Neuronal stem cell (in vitro differentiated cells): ENCODE measurements at places on chromosomes 7 and 10.

GRCh38 chr7:75740846-75741497, 2.2 kb upstream of the HIP1 start:
- no peak for DNase-seq

DNA sequence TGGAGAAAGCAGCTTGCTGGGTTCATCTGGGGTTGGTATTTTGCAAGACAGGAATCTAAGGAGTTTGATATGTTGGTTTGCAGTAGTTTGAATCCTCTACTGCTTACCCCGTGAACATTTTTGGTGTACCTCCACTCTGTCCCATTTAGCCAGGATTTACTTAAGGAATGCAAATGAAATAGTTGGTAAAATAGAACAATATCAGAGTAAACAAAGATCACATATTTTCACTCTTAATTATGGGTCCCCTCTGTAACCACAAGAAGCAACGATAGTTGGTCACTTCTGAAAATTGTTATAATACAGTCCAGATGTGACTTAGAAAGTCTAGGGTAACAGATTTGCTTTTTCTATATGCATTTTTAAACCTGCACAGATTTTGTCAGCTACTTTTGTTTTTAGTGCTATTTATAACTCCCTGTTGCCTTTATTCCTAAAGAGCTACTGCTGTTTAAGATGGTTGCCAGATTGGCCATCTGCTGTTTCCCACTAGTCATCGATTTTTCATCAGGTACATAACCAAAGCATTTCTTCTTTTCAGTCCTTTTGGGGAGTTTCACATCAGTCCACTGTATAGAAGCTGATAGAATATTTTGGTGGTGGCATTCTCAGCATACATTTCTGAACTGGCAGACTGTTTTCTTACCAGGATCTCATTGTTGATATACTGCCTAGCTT, 37.6 kb downstream of the MAPK8 start:
- DNase-seq, result no peak

DNA sequence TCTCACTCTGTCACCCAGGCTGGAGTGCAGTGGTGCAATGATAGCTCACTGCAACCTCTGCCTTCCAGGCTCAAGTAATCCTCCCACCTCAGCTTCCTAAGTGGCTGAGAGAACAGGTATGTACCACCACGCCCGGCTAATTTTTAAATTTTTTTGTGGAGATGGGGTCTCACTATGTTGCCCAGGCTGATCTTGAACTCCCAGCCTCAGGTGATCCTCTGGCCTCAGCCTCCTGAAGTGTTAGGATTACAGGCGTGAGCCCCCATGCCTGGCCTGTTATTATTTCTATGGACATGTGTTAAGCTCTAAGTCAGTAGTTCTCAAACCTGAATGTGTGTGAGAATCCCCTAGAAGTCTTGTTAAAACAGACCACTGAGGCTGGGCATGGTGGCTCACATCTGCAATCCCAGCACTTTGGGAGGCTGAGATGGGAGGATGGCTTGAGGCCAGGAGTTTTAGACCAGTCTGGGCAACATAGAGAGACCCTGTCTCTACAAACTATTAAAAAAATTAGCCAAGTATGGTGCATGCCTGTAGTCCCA, 24.5 kb downstream of the TMEM270 start:
- DNase-seq, result no peak

- DNase-seq, result no peak
Observed at GRCh38 chr10:36388166-36388565, 737.2 kb upstream of the ANKRD30A start.

DNA sequence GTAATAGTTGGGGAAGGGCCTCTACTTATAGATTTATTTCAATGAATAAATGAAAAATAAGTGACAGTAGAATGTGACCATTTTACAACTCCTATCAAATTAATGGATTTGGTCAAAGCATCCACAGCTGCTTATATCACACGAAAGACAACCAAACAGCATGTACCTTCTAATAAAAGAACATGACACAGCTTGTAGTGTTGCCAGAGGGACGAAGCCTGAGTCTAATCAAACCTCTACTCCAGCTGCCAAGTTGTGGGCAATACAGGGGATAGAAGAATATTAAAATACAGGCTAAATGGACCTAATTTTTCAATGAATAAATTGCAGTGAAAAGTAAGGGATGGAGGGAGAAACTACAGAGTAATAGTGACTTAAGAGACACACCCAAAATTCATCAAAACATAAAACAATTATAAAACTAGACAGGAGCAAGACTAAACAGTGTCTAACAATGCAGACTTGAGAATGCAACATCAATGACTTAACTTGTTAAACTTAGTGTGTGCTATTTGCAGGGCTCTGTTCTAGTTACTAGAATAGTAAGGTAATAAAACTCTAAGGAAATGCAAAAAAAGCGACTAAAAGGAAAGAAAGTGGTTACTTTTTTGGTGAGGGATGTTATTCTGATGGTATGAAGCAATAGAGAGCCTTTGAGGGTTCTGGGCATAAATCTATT, 853.8 kb downstream of the GRM8 start:
- no peak for DNase-seq

DNA sequence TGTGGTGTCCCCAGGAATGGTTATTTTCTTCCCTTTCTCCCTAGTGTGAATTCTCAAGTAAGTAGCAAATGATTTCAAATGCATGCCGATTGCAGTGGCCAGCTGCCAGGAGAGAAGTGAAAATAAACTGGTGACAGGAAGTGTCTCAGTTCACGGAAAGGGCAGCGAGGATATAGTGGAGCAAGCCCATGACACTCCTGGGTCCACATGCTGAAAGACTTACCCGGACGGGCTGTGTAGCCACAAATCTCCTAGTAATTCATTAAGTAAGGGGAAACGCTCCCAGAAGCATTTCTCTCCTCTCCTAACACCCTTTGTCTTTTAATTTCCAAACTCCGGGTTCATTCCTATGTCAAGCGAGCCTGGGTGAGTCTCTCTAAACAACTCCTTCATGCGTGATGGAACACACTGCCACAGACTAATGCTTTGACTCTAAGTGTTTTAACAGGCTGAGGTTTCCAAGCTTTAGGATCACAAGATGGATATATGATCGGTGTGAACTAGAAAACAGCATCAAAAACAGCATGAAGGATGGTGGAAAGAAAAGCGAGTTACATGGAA, 125.6 kb downstream of the CYP26A1 start:
- DNase-seq, result no peak

DNA sequence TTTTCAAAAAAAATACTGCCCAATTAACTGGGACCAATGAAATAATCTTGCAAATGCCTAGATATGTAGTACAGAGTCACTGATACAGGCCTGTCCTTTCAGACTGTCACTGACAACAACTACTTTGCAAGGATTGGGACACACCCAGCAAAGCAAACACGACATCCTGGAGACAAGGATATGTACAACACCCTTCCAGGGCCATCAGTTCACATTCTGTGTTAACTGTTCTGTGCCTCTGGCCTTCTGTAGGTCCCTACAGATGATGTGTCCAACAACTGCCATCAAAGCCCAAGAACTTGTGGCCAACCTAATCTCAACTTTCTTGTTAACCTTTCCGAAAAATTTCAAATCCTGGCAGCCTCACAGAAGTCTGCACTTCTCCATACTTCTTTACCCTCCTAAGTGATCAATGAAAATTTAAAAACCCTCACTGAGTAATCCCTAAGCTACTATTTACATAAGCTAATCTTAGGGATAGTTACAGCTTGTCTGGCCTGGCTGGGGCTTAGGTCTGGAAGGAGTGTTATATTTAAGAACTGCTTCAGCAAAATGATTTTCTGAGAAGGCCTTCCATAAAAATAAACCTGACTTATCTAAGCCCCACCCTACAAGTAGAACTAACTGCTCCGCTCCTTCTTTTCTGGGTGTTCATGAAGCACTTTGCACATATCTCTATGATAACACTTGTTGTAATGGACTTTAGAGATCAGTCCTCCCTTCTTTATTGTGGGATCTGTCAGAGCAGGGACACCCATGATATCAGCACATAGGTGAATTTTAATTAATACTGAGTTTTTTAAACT, 21.0 kb downstream of the COBL start:
- DNase-seq, result no peak

- no peak for DNase-seq
Observed at GRCh38 chr7:115004121-115004520, 82.2 kb downstream of the MDFIC start.

DNA sequence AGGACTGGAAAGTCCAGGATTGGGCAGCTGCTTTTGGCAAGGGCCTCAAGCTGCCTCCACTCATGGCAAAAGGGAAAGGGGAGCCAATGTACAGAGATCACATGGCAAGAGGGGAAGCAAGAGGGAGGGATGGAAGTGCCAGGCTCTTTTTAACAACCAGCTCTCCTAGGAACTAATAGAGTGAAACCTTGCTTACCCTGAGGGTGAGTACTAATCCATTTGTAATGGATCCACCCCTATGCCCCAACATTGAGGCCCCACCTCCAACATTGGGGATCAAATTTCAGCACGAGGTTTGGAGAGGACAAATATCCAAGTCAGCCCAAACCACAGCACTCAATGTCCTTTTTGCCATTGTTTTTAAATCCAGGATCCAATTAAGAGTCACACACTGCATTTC, 12.5 kb downstream of the HABP2 start:
- DNase-seq, result no peak

DNA sequence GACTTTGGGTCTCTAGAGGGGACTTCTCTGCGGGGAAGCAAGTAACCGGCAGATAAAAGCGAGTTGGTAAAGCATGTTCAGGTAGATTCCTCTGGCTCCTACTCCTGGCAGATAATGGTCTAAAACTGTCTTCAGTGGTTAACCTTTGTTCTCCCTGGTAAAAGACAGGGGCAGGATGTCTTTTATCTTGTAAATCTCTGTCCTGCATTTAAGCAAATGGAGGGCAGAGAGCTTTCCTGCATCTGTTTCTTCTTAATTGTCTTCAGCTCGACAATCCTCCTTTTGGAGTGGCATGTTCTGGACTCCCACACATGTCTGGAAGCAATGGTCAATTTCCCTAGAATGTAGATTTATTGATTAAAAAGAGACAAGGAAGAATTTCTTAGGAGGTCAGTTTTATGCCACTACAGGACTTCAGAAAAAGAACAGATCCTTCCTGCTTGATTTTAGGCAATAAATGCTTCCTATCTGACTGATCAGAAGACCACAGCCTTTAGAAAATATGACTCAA, 16.6 kb downstream of the C7orf33 start:
- no peak for DNase-seq

DNA sequence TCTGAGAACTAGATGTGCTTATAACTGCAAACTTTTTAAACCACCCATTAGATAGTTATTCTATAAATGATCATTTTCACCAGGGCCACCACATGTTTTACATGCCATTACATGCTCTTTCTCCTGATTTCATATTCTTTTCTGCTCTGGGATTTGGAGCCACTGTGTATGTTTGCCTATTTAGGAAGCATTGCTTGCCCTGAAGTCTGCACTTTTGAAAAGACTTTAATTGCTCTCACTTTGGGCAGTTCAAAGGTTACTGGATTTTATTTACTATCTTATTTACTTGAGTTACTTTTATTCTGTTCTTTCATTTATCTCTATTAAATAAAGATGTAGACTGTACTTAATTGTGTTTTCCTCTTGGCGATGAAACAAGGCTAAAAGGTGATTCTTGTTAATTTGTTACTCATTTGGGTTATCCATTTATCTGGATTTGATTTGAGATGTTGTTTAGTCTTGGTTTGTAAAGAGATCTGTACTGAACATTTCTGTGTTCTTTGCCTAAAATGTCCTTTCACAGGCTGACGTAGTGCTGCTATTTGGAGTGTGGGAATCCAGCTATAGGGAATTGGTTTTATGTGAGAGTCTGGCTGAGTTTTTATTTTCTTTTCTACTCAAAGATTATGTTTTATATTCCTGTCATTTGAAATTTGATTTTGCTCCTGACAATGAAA, 88.8 kb downstream of the SUGCT start:
- no peak for DNase-seq

DNA sequence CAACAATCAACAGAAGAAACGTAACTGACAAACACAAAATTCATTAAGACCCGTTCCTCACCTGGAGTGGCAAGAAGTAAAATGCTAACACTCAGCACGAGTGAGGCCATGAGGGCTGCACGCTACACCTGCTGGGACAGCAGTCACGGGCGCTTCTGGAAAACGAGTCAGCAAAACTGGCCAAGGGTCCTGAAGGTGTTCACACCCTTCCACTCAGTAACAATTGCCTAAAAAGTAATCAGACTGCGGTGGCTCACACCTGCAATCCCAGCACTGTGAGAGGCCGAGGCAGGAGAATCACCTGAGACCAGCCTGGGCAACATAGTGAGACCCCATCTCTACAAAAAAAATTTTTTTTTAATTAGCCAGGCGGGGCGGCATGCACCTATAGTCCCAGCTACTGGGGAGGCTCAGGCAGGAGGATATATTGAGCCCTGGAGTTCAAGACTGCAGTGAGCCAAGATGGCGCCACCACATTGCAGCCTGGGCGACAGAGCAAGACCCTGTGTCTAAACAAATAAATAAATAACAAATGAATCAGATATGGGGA, 199.1 kb downstream of the MAD1L1 start:
- DNase-seq, result no peak

DNA sequence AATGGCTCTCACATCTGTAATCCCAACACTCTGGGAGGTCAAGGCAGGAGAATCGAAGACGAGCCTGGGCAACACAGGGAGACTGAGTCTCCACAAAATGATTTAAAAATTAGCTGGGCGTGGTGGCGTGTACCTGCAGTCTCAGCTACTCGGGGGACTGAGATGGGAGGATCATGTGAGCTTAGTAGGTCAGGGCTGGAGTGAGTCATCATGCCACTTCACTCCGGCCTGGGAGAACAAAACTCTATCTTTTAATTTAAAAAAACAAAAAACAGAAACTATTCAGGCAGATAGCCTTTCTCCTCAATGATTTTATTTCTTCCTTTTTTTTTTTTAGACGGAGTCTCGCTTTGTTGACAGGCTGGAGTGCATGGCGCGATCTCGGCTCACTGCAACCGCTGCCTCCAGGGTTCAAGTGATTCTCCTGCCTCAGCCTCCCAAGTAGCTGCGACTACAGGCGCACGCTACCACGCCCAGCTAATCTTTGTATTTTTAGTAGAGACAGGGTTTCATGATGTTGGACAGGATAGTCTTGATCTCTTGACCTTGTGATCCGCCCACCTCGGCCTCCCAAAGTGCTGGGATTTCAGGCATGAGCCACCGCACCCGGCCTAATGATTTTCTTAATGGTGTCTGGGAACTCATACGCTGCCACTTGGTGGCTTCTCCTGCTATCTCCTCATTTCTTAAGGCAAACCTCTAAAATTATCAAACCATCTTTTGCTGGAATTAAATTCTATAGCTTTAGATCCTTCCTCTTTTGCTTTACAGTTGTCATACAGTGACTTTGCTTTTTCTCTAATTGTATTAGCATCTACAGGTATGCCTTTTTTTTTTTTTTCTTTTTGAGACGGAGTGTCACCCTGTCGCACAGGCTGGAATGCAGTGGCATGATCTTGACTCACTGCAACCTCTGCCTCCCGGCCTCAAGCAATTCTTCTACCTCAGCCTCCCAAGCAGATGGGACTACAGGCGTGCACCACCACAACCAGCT, 22.9 kb downstream of the SRPK2 start:
- DNase-seq, result no peak

DNA sequence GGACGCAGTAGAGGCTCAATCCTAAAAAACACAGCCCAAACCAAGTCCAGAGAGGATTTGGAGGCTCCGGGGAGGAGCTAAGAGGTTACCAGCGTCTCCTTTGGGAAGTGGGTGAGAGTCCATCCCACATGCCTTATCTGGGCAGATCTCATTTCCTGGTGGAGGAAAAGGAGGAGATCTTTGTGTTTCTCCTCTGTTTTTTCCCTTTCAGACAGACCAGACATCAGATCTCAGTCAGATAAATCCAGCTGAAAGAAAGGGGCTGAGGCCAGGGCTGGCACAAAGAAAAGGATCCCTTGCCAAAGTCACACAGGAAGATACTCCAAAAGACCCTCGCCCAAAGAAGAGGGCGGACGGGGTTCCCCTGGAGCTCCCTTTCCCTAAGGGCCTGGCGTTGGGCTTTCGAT, 58.3 kb upstream of the COMTD1 start:
- DNase-seq, result no peak

- DNase-seq, result no peak
Observed at GRCh38 chr7:23645822-23646221, 34.2 kb upstream of the FAM221A start.
